ENCODE measurements at places on chromosomes 2 and 18.

GRCh38 chr2:5594249-5594695 is 97.9 kb upstream of the SOX11 start:
- DNase-seq, result no peak

- no peak for DNase-seq
Measured at GRCh38 chr2:194723446-194723845, 933.6 kb upstream of the SLC39A10 start.

GRCh38 chr2:151727593-151728552 is 6.4 kb downstream of the NEB start:
- no peak for DNase-seq

- no peak for DNase-seq
Measured at GRCh38 chr2:1865716-1866234, 121.5 kb upstream of the PXDN start.

GRCh38 chr2:60413814-60414168 is 139.7 kb downstream of the BCL11A start:
- no peak for DNase-seq

DNA sequence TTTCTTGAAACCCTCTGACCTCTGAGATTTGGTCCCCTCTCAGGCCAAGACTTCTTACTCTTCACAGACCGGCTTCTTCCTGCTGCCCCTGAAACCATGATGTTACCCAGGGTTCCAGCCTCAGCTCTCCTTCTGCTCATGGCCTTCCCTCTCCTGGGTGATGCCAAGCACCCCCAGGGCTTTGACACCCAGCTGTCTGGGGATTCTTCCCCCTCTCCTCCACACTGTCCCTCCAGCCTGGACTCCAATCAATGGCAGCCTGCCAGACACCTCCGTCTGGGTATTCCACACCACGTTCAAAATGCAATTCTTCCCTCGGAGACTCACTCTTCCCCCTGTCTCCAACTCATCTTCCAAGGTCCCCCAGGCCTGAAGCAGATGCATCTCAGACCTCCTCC is 25.0 kb downstream of the SPP2 start:
- DNase-seq, result no peak

DNA sequence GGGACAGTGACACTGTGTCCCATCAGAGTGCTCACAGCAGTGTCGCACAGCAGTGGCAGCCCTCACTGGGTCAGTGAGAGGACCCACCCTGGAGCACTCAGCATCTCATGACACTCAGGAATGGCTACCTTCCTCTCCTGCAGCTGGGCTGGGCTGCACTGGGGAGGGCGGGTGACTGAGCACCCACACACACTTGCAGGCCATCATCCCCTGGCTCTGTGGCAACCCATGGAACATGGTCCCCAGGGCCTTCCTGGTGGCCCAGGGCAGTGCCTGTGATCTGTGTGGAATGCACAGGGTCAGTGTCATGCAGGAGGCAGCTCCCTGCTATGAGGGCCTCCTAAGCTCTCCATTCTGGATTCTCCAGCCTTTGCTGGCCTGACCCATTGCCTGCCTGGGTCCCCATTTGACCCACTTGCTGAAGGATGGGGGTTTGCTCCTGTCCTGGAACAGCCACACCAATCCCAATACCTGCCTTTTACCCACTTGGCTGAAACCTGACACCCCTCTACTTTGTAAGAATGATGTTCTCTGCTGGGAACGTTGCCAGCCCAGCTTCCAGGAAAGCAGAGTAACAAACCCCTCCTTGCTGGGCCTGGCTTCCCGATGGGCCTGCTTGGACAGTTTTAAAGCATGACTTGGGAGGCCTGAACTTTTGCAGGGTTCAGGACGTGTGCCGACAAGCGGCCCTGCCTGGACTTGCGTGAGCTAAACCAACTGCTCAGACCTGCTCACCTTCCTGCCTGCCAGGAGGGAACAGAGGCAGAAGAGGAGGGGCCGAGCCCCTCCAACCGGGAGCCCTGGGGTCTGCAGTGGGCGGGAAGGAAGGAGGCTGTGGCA is 13.7 kb downstream of the HS6ST1 start:
- DNase-seq, result peak; percentile 99

- DNase-seq, result no peak
Measured at GRCh38 chr2:165645930-165646831, 147.9 kb downstream of the GALNT3 start.

- DNase-seq, result no peak
Measured at GRCh38 chr18:37762076-37762621, 196.6 kb upstream of the CELF4 start.

GRCh38 chr18:32919799-32920198 is 147.0 kb upstream of the KLHL14 start:
- DNase-seq, result peak; percentile 36

- DNase-seq, result no peak
Measured at GRCh38 chr2:42492691-42493467, 903 bp downstream of the KCNG3 start.
